ENCODE measurements at places on chromosomes 4 and X.
A peak's percentile ranks its signal among the peaks of the same experiment; 100 is the strongest.

DNA sequence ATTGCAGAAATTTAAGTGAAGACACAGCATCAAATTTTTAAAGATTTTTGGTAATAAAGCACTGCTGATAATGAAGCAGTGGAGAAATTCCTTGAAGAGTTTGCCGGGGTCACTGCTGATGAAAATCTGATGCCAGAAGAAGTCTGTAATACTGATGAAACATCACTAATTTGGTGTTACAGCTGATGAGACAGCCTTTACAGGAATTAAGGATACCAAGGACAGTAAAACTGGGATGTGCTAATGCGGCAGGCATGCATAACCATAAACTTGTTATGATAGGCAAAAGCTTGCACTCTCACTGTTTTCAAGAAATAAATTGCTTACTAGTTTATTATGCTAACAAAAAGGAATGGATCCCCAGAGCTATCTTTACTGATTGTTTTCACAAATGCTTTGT is 52.9 kb upstream of the VEGFC start:
- no peak overlapping the region for H3K4me3 ChIP-seq
- H3K36me3 ChIP-seq: no peaks in the 10 kb centered on the region
- no peak overlapping the region for H3K27ac ChIP-seq
- no peaks in the 10 kb centered on the region for H3K4me1 ChIP-seq

DNA sequence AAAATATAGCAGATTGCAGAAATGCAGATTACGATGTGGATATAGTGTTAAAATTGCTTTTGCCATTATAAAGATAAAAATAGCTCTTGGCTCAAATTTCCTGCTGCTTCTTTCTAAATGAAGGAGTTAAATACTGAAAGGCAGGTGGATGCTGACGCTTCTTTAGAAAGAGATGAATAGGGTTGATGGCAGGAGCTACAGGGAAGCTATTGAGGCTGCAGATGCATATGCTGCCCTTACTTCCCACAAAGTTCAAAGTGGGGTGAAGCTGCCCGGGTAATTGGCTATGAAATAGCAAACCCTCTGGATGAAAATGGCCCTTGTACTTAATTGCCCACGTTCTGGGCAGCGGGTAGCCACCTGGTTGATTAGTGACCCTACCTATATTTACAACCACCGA is 379.5 kb downstream of the ZIC3 start:
- H3K4me1 ChIP-seq: no peaks in the 10 kb centered on the region
- H3K27me3 ChIP-seq: no peaks in the 10 kb centered on the region
- no peak overlapping the region for H3K27ac ChIP-seq
- H3K36me3 ChIP-seq: no peaks in the 10 kb centered on the region

DNA sequence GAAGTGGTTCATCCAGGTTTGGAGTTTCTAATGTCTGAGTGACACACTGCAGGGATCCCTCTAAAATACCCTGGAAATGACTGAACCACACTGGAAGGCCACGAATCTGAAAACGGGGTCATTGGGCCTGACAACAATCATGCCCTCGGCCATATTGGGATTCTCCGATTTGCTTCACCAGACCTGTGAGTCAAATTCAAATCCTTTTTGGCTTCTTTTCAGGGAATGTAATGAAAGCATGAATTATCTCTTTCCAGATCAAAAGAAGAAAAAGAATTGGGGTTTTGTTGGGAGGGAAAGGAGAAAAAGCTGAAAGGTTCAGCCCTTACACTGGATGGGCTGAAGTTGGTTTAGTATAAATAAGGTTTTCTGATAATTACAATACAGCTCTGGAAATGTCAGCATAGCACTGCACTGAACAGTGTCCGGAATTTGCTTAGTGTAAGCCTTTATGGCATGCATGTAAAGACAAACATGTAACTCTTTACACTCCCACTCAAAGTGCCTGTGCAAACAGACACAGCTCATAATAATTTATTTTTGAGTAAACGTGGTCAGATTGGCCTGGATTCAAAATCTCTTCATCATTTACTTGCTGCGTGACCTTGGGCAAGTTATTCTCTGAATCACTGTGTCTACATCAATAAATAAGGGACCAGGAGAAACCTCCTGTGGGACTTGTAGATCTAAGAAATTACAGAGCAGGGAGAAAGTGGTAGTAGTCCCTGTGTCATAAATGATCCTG is 21.4 kb downstream of the CT47C1 start:
- no peaks in the 10 kb centered on the region for H3K36me3 ChIP-seq
- no peak for DNase-seq
- no peak overlapping the region for H3K4me3 ChIP-seq
- no peak overlapping the region for H3K27ac ChIP-seq

GRCh38 chr4:81213671-81214070 is 1.4 kb downstream of the PRKG2 start:
- no peak overlapping the region for H3K27ac ChIP-seq
- H3K4me3 ChIP-seq: no peak overlapping the region
- no peak for DNase-seq
- peaks cover 5% of the 10 kb centered on the region for H3K4me1 ChIP-seq
- H3K36me3 ChIP-seq: no peaks in the 10 kb centered on the region

- no peaks in the 10 kb centered on the region for H3K4me1 ChIP-seq
- no peak for DNase-seq
- H3K27ac ChIP-seq: no peak overlapping the region
- no peaks in the 10 kb centered on the region for H3K27me3 ChIP-seq
- no peaks in the 10 kb centered on the region for H3K36me3 ChIP-seq
Observed at GRCh38 chr4:69727426-69727825, 33.0 kb downstream of the SULT1B1 start.

GRCh38 chrX:97026406-97026805 is 142.7 kb downstream of the RPA4 start:
- no peak overlapping the region for H3K27ac ChIP-seq
- H3K27me3 ChIP-seq: no peaks in the 10 kb centered on the region
- no peak overlapping the region for H3K4me3 ChIP-seq
- DNase-seq: no peak
- no peaks in the 10 kb centered on the region for H3K4me1 ChIP-seq

GRCh38 chr4:186347743-186348142 is 81.8 kb downstream of the F11 start:
- no peak overlapping the region for H3K4me3 ChIP-seq
- no peak overlapping the region for H3K27ac ChIP-seq
- DNase-seq: no peak
- H3K36me3 ChIP-seq: no peaks in the 10 kb centered on the region
- no peaks in the 10 kb centered on the region for H3K4me1 ChIP-seq
- no peaks in the 10 kb centered on the region for H3K27me3 ChIP-seq

DNA sequence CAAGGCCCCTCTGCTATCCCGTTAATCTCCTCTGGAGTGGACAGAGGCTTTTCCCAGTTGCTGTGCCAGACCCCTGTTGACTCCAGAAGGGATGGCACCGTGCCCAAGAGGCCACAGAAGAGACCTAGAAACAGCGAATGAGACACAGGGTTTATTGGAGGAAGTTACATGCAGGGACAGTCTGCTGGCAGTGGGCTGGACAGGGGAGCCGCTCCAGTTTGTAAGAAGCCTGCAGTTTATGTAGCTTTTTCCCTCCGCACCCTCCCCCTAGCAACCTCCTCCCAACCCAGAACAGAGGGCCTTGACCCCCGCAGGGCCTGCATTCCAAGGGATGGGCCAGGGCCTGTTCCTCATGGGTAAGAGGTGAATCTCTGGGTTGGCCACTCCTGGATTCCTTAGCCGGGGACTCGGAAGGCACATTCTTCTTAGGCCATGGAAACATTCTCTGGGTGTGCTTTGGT is 216.8 kb upstream of the PSAPL1 start:
- H3K27ac ChIP-seq: peak overlapping the region; percentile 53
- no peaks in the 10 kb centered on the region for H3K27me3 ChIP-seq
- no peaks in the 10 kb centered on the region for H3K36me3 ChIP-seq
- no peak overlapping the region for H3K4me3 ChIP-seq
- peaks cover 50% of the 10 kb centered on the region for H3K4me1 ChIP-seq
- peak; percentile 84 for DNase-seq

GRCh38 chr4:86443495-86443894 is 83.6 kb upstream of the MAPK10 start:
- H3K36me3 ChIP-seq: no peaks in the 10 kb centered on the region
- H3K4me3 ChIP-seq: no peak overlapping the region
- no peaks in the 10 kb centered on the region for H3K4me1 ChIP-seq
- H3K27ac ChIP-seq: no peak overlapping the region
- no peak for DNase-seq

GRCh38 chr4:7299010-7299907 is 106.9 kb downstream of the SORCS2 start:
- DNase-seq: no peak
- H3K27ac ChIP-seq: no peak overlapping the region
- H3K36me3 ChIP-seq: no peaks in the 10 kb centered on the region
- no peaks in the 10 kb centered on the region for H3K27me3 ChIP-seq
- peaks cover 4% of the 10 kb centered on the region for H3K4me1 ChIP-seq
- no peak overlapping the region for H3K4me3 ChIP-seq

DNA sequence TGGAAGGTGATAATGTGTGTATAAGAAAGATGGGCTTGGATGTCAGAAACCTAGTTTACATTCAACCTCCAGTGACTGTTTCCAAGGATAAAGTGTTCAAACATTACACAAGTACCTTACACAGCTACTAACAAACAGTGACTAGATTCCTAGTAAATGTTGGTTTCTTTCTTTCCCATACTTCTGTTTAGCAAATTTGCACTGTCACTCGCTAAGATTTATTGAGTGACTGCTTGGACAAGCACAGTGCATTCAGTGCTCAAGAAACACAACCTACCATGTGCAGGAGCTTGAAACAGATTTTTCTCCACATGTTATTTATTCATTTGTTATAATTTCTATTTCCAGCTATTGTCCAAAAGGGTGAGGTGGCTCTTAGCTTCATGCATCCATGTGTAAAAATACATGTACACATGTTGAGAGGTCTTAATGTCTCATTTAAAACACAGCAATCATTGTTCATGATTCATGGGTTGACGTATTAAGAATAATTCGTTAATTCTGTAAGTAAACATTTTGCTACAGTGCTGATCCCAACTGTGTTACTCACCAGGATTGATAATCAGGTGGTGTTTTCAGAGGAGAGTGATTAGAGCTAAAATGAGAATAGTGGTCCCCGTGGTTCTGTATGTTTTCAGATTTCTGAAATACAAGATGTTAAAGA is 153.0 kb downstream of the DCLK2 start:
- H3K4me1 ChIP-seq: peaks cover 3% of the 10 kb centered on the region
- no peaks in the 10 kb centered on the region for H3K36me3 ChIP-seq
- no peak overlapping the region for H3K27ac ChIP-seq
- DNase-seq: no peak

GRCh38 chr4:108465886-108466500 is 154.4 kb upstream of the RPL34 start:
- H3K36me3 ChIP-seq: no peaks in the 10 kb centered on the region
- DNase-seq: no peak
- H3K27ac ChIP-seq: no peak overlapping the region
- no peaks in the 10 kb centered on the region for H3K27me3 ChIP-seq
- no peaks in the 10 kb centered on the region for H3K4me1 ChIP-seq
- no peak overlapping the region for H3K4me3 ChIP-seq

DNA sequence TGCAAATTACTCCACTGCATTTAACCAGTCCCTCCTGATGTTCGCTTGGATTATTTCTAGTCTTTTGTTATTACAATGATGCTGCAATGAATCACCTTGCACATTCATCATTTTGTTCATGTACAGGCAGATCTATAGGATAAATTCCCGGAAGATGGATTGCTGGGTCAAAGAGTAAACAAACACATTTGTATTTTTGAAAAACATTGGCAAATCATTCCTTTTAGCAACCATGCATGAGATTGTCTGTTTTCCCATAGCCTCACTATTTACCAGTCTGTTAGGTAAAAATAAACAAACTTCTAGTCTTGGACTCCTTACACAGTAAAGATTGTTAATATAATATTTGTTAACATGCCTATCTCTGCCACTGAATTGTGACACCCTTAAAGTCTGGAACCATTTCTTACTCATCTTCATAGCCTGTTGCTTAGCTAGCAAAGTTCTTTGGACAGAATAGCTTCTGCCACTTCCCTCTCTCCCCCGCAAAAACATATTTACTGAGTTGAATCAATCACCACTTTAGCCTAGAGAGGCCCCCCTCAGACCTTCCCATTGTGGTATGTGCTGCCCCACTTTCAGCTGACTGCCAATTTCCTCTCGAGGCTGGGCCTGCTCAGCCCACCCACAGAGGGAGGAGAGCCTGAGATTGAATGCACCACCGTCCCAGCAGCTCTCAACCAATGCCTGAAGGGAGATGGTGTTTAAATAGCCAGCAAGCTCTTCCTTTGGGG is 108.4 kb upstream of the ATXN3L start:
- no peak overlapping the region for H3K4me3 ChIP-seq
- no peak overlapping the region for H3K27ac ChIP-seq
- H3K36me3 ChIP-seq: no peaks in the 10 kb centered on the region
- no peak for DNase-seq
- H3K27me3 ChIP-seq: no peaks in the 10 kb centered on the region

- peaks cover 6% of the 10 kb centered on the region for H3K4me1 ChIP-seq
- no peaks in the 10 kb centered on the region for H3K27me3 ChIP-seq
Observed at GRCh38 chr4:8150152-8151090, 8.2 kb downstream of the ABLIM2 start.

DNA sequence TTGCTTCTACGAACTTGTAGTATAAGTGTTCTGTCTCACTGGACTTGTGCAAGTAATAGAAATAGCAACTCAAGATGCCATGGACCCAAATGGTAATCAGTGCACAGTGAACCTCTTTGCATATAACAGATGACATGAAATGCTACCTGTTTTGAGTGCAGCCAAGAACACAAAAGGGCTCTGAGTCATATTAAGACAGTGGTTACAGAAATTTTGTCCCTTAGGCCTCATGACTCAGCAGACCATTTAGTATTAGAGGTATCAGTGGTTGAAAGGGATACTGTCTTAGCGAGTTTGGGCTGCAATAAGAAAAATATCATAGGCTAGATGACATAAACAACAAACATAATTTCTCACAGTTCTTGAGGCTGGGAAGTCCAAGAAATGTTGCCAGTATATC is 502.9 kb upstream of the PCDH10 start:
- no peak overlapping the region for H3K4me3 ChIP-seq
- DNase-seq: no peak
- no peaks in the 10 kb centered on the region for H3K36me3 ChIP-seq
- no peaks in the 10 kb centered on the region for H3K4me1 ChIP-seq

DNA sequence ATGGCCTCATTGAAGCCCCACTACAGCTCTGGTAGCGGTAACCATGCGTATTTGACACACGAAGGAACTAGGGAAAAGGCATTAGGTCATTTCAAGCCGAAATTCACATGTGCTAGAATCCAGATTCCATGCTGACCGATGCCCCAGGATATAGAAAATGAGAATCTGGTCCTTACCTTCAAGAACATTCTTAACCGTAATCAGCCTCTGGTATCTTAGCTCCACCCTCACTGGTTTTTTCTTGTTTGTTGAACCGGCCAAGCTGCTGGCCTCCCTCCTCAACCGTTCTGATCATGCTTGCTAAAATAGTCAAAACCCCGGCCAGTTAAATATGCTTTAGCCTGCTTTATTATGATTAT is 876 bp downstream of the HPRT1 start:
- no peaks in the 10 kb centered on the region for H3K36me3 ChIP-seq
- no peak for DNase-seq
- H3K27ac ChIP-seq: no peak overlapping the region
- no peaks in the 10 kb centered on the region for H3K27me3 ChIP-seq

- DNase-seq: no peak
- H3K27me3 ChIP-seq: no peaks in the 10 kb centered on the region
- no peaks in the 10 kb centered on the region for H3K36me3 ChIP-seq
- no peak overlapping the region for H3K27ac ChIP-seq
- no peak overlapping the region for H3K4me3 ChIP-seq
Observed at GRCh38 chr4:58734030-58734674, 1624.0 kb upstream of the IGFBP7 start.

GRCh38 chr4:3707423-3708102 is 58.6 kb upstream of the ADRA2C start:
- H3K27ac ChIP-seq: no peak overlapping the region

GRCh38 chrX:118975831-118976598 is 1.6 kb downstream of the LONRF3 start:
- H3K27me3 ChIP-seq: no peaks in the 10 kb centered on the region
- H3K4me1 ChIP-seq: no peaks in the 10 kb centered on the region
- peak; percentile 83 for DNase-seq
- H3K4me3 ChIP-seq: peak overlapping the region; percentile 54
- no peaks in the 10 kb centered on the region for H3K36me3 ChIP-seq

All from ovary (tissue), 10 donors.